Activated T-helper 17 cell treated with anti-CD3 and anti-CD28 coated beads, Interleukin-2, amount 50 U/mL, for 72 hours (primary cell): ENCODE measurements at places on chromosomes 6 and 20. TPM values are rescaled to one million over a fixed set of nuclear protein-coding genes. Genes with fewer than 3 reads are reported as not detected.

The GFOD1 gene
- 1.1 TPM for total RNA-seq

- ATAC-seq = no peak
Measured at GRCh38 chr6:69570106-69570505, 226.7 kb downstream of the LMBRD1 start.

DNA sequence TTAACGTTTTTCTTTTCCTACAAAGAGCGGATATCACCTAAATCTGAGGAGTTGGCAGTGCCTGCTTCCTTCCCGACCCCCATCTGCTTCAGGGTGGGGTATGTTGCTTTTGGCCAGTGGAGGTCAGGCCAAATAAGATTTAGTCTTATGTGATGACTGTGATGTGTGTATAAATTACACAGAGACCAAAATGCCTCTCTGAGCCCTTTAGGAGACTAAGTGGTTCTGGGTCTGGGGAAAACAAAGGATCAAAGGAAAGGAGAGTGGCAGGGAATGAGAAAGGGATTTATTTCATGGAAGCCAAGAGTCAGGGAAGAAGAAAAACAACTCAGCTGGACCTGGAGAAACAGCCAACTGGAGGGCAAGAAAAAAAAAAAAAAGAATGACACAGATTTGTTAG lies 39.1 kb upstream of the TBC1D7 start:
- no peak for ATAC-seq

GRCh38 chr6:73109659-73110058 lies 115.6 kb downstream of the KHDC1L start:
- no peak for ATAC-seq

DNA sequence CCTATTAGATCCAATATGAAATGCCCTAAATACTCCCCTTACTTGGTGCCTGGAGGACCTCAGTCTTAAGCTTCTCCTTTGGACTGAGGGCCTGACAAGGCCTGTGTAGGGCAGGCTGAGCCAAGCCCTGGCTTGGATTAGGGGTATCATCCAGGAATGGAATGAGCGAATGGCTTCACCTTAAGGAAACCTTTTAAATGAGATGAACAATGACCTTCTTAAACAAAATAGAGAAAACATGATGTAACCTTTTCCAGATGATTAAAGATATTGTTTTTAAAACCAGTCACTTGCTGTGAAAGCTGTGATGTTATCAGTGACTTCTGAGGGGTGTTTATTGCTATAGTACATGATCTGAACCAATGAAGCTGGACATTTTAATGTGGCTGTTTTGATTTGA lies 55.5 kb downstream of the TRAF3IP2 start:
- ATAC-seq = no peak

- ATAC-seq = no peak
Measured at GRCh38 chr6:161686655-161687054, 412.8 kb upstream of the AGPAT4 start.

The DPPA5 gene
- not detected for total RNA-seq

GRCh38 chr6:84459401-84459800 lies 232.0 kb upstream of the CEP162 start:
- no peak for ATAC-seq

The MUC22 gene
- not detected for total RNA-seq

The FAM217A gene
- total RNA-seq = not detected

GRCh38 chr6:29959467-29959866 lies 17.1 kb downstream of the HLA-A start:
- ATAC-seq = no peak

The CST4 gene
- not detected for total RNA-seq

GRCh38 chr20:40359131-40359912 lies 329.7 kb downstream of the MAFB start:
- no peak for ATAC-seq

GRCh38 chr6:39553029-39553428 lies 172.2 kb downstream of the KIF6 start:
- no peak for ATAC-seq

DNA sequence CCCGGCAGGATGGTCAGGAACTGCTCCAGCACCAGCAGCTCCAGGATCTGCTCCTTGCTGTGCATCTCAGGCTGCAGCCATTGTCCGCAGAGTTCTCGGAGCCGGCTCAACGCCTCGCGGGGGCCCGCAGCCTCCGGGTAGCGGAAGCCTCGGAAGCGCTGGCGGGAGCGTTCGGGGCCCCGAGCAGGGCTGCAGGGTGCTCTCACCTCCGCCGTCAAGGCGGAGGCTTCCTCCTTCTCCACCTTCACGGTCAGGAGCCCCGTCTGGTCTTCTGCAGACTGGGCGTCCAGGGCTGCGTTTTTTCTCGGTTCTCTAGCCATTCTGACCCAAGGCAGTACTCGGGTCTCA lies 434 bp downstream of the ZKSCAN4 start:
- ATAC-seq = peak; percentile 81

- ATAC-seq = no peak
Measured at GRCh38 chr6:145380186-145380585, 355.1 kb downstream of the EPM2A start.

DNA sequence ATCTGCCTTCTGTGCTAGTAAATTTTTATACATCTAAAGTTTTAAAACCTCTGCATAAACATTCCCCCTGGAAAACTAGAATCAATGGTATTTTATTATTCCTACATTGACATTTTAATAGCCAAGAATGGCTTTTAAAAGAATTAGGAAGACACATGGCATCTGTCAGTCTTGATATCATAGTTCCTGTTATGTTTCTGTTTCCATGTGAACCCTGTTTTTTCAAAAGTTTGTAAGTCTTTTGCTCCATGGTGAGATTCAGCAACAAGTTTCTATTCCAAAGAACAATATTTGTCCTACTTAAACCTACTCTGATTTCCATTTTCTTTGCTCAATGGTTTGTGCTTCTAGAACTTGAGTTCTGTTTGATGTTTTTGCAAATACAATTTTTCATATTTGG lies 95.2 kb downstream of the PLEKHG1 start:
- no peak for ATAC-seq

DNA sequence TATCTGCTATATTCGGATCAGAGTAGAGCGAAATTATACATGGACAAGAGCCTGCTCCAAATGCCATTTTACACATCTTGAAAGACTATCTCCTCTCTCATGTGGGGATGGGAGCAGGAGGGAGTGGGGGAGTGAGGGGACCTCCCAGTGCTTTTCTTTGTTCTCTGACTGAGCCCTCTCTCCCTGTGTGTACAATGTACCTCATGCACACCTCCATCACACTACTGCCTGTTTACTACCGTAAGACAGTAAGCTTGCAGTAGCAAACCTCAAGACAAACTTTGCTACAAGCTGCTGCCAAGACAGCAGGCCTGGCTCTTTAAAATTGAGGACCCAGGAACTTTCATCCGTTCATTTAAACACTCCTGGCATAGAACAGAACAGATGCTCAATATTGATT lies 7.2 kb downstream of the NHSL1 start:
- ATAC-seq = no peak

GRCh38 chr20:51840865-51841264 lies 38.5 kb upstream of the SALL4 start:
- ATAC-seq = no peak

- no peak for ATAC-seq
Measured at GRCh38 chr6:158078320-158078719, 89.7 kb downstream of the SERAC1 start.

GRCh38 chr6:80789912-80790570 lies 683.6 kb downstream of the BCKDHB start:
- no peak for ATAC-seq

DNA sequence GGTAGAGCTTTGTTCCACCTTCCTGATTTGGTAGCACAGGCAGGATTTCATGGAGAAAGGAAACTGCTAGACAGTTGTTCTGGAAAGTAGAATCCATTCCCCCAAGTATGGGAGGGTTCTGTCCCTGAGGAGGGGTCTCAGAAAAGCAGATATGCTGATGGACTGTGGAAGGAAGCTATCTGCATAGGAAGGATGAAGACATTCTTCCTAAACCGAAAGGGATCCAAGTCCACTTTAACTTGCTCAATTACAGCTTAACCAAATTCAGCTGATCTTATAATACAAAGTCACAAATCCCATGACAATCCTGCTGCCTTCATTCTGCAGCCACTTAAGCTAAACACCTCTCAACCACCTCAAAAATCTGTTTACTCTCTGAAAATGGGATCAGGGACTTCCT lies 2.6 kb downstream of the MAN1A1 start:
- ATAC-seq = no peak

The SLA2 gene
- 43.7 TPM for total RNA-seq

GRCh38 chr6:137875058-137875520 lies 8.0 kb downstream of the TNFAIP3 start:
- ATAC-seq = no peak

- no peak for ATAC-seq
Measured at GRCh38 chr6:100112855-100113508, 119.0 kb upstream of the MCHR2 start.

The ATP6V1G2 gene
- total RNA-seq = 2.4 TPM

DNA sequence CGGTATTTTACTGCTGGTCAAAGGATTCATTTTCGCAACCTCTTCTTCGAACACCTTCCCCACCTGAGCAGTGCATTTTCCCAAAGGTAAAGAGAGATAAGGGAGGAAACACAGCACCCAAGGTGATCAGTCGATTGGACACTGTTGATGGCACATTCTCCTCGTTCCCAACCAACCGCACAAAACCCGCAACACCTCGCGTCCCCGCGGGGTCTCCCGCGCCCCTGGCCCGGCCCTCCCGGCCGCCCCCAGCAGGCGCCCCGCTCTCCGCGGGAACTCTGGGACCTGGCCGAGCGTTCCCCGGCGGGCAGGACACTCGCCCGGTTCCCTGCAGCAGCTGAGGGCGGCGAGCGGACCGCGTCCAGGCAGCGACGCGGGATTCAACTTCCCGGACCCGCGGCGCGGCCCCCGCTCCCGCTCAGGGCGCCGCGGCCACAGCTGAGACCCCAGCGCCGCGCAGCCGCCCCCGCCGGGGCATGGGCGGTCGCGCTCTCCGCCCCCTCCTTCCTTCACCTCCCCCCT lies 506 bp downstream of the RGS17 start:
- peak; percentile 34 for ATAC-seq

GRCh38 chr20:53972179-53972578 lies 98.2 kb downstream of the BCAS1 start:
- ATAC-seq = no peak

The DDX43 gene
- total RNA-seq = 0.90 TPM

The DUSP22 gene
- total RNA-seq = 23.3 TPM

The LGSN gene
- total RNA-seq = 0.34 TPM

GRCh38 chr20:13092111-13092510 lies 83.3 kb downstream of the SPTLC3 start:
- ATAC-seq = no peak

GRCh38 chr20:19594896-19595295 lies 163.2 kb upstream of the RIN2 start:
- ATAC-seq = no peak

GRCh38 chr6:38676236-38676973 lies 26.5 kb downstream of the GLO1 start:
- no peak for ATAC-seq

The ZC2HC1B gene
- total RNA-seq = not detected

- peak; percentile 76 for ATAC-seq
Measured at GRCh38 chr20:38843346-38843745, 37.8 kb downstream of the PPP1R16B start.

DNA sequence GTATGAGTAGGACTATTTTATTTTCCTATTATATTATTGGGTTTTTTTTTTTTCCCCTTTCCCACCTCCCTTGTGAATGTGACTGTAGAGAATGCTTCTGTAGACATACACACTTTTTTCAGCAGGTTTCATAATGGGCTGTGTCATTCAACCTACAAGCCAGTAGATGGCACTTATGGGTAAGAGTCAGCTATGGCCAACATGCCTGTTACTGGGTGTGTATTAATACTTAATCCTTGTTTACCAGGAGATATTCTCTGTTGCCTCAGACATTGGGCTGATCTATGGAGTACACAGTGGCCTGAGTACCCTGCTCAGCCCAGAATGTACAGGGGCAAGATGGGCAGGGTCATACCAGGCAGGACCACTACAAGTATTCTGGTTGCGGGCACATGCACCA lies 382.5 kb downstream of the EPHA7 start:
- ATAC-seq = no peak
